Ascending aorta (tissue), 2 donors: ENCODE measurements at places on chromosomes 11 and 22.
A peak's percentile ranks its signal among the peaks of the same experiment; 100 is the strongest.

DNA sequence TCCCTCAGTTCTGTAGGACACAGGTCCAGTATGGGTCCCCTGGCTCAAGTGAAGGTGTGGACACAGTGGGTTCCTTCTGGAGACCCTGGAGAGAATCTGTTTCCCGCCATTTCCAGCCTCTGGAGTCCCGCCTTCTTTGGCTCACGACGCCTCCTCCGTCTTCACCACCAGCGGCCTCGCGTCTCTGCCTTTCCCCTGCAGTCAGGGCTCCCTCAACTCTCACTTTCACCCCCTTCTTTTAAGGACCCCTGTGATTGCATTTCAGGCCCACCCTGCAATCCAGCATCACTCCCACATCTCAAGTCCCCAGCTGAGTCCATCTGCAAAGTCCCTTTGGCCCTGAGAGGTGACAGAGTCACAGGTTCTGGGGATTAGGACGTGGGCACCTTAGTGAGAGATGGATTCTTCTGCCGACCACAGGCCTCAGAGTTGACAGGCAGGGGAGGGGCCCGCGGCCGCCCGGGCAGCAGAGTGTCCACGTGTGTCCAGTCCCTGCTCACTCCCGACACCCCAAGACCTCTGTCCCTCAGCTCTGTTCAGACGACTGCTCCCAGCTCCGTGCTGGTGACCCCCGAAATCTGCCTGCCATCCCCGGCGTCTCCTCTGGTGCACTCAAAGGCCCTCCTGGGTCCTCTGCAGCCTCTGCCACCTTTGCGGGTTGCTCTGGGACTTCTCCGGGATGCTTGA, 36.9 kb upstream of the KRTAP5-7 start:
- peak; percentile 48 for DNase-seq

GRCh38 chr11:126098204-126098769, 35.6 kb upstream of the CDON start:
- DNase-seq, result no peak

GRCh38 chr22:42892156-42892555, 35.1 kb upstream of the ARFGAP3 start:
- DNase-seq, result no peak

GRCh38 chr11:123069908-123070821, 8.2 kb upstream of the HSPA8 start:
- no peak for DNase-seq

DNA sequence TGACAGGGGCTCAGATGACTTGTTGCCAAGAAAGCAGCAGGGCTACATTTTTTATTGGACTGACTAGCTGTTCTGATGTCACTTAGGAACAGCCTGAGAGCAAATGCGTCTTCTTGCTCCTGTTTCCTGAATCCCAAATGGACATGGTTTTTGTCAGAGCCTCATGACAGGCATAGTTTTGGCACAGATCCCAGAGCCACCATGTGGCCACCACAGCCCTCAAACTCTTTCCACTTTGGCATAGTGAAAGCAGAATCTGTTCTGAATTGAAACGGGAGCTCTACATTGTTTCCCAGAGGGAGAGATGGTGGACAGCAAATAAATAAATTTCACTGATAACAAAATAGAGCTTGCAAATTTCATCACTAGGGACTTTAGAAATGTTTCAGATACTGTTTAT, 222.2 kb downstream of the C11orf87 start:
- no peak for DNase-seq
